ENCODE measurements at places on chromosomes 2 and 18.

DNA sequence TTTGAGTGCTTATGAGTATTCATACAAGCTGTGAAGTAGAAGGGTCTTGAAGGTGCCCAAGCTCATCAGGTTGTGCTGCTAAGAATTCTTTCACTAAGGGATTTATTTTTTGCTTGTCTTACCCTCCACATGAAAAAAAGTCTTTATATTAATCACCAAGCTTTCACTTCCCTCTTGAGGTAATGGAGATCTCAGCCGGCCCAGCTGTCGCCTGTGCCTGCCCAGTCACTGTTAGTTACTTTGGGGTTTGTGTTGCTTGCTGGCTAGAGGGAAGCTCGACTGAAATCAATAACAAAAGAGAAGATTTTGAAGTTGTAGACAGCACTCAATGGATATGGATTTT is 21.9 kb downstream of the MC2R start:
- no peak for DNase-seq

DNA sequence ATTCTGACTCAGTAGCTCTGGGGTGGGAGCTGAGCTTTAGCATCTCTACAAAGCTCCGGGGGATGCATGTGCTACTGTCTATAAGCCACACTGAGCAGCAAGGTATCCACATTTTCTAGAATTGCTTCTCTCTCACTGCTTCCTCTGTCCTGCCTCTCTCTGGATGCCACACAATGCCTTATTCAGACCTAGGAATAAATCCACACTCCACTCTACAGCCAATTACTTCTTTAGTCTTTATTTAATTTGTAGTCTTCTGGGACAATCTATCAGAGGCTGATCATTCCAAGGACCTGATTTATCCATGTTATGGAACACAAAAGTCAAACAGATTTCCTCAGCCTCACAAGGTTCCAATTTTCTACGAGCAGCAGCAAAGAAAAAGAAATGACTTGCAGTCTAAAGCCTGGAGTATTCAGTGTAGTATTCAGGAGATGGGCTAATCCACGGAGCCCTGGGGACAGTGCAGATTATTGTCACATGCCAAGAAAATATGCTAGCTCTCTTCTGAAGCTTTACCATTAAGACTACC is 4.4 kb downstream of the BCL2 start:
- no peak for DNase-seq

- no peak for DNase-seq
Measured at GRCh38 chr2:98453531-98453930, 8.9 kb downstream of the INPP4A start.

- no peak for DNase-seq
Measured at GRCh38 chr2:78992807-78993517, 32.5 kb upstream of the REG3G start.

GRCh38 chr2:74334931-74335333 is 8.3 kb downstream of the SLC4A5 start:
- DNase-seq = peak; percentile 76

GRCh38 chr18:32902568-32903330 is 129.9 kb upstream of the KLHL14 start:
- no peak for DNase-seq

- no peak for DNase-seq
Measured at GRCh38 chr18:55585065-55585919, 2.7 kb downstream of the TCF4 start.

DNA sequence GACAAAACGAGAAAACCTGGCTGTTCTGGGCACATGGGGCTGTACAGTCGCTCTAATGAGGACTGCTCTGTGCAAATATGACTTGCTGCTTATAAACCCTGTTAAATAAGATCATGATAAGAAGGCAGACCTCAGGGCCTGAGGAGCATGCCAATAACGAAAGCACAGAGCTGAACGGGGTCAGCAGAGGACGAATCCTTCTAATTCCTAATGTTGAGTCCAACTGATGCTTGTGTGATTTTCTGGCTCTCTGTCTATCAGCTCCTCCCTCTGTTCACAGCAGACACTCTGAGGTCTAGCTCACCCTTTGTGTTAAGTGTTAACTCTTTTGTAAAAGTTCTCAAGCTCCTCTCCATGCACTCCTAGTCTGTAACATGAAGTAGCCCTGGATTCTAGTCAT is 167.2 kb upstream of the REV1 start:
- DNase-seq = no peak

DNA sequence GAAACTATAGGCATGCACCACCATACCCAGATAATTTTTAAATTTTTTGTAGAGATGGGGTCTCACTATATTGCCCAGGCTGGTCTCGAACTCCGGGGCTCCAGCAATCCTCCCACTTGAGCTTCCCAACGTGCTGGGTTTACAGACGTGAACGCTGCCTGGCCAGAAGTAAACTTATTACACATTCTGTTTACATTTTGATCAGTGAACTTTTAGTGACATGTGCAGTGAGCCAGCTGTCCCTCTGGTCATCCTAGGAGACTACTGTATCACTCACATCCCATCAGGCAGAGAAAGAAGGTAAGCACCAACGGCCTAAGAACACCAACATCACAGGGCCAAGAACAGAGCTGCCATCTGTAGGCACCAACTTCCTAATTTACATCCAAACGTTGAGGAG is 22.2 kb downstream of the NDUFA10 start:
- no peak for DNase-seq

DNA sequence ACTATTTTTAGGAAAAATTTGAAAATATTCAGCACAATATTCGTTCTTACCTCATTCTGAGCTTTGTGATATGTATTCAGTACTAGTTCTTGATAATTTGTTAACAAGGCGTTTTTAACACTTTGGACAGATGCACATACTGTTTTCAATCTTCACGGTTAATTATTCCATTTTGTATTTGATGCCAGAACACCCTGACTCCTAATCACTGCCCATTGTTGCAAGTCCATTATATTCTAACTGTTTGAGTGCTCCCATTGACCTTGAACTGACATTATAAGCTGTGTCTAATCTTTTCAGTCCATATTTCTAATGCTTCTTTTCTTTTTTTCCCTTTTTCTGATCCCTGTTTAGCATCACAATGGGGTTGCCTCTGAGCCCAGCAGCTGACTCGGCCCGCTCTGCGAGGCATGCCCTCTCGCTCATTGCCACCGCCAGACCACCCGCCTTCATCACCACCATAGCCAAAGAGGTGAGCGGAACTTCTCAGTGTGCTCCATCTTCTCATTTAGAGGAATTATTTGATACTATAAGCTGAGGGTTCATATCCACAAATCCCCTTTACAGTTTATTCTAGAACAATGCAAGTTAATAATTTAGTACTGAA is 211.3 kb upstream of the BOD1L2 start:
- no peak for DNase-seq

- no peak for DNase-seq
Measured at GRCh38 chr2:132782176-132782783, 112.3 kb upstream of the LYPD1 start.

GRCh38 chr2:147389218-147389617 is 455.6 kb upstream of the ACVR2A start:
- DNase-seq = no peak

DNA sequence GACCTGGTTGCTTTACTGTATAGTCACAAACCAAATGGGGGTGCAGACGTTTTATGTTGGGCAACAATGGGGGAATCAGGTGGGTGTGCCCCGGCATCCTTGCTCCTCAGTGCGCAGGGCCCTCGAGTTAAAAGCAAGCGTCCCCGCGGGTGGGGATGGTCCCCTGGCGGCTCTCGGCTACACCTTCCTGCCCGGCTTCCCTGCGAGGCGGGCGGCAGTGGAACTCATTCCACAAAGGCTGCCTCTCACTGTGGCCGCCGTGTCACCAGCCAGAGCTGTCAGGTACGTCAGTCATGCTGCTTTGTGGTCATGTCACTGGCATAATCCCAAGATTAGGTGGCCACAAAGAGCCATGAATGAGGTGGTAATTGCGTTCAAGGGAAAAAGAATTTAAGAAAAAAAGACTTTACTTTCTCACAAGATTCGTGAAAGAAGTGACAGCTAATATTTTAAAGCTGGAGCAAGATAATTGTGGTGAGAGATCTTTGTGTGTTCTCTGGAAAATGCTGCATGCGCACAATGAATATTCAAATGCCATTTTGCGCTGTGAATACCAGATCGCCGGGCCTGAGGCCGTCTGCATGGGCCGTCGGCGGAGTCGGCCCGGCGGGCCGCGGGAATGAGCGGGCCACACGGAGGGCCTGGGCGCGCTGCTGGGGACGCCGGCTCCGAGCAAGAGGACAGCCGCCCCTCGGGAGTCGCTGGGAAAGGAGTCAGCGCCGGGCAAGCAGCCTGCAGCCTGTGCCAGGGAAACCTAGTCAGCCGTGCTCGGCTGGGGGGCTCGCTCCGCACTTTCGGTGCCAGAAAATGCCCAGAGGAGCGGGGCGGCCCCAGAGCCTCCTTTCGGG is 82.3 kb upstream of the LDLRAD4 start:
- DNase-seq = peak; percentile 77

DNA sequence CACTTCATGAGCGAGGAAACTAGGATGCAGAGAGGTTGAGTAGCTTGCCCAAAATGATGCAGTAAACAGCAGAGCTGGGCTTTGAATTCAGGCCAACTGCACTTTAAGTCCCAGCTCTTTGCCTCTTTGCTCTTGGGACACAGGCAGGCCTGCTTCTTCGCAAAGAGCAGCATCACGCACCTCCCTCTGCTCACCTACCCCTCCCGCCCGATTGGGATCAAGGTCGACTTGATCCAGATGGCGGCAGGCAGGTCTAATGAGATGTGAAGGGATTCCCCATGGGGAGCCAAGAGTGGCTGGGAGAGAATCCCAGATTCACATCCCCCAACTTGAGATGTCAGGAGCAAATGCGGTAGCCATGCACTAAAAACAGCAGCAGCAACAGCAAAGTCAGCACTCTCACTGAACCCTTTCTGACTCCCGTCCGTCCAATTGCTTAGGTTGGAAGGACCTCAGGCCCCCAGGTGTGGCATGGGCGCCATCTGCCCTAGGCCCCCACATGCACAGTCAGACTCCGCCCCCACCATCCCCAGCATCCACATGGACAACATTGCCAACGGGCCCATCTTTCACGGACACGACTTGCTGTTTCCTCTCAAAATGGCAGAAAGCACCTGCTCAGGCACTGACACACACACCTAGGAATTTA is 84.3 kb upstream of the MAP4K4 start:
- DNase-seq = no peak

DNA sequence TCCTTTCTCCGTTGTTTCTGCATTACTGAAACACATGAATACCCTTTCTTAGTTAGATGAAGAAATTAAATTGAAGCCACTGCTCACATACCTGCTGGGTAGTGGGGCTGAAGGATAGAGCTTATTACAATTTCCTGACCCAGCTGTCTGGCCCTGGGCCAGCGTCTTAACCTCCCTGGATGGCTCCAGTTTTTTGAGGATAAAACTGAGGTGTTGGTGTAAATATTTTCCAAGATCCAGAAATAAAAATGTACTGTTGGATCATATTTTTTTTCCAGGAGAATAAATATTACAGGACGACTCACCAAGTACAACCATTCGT is 3.5 kb downstream of the RNF144A start:
- no peak for DNase-seq

- DNase-seq = no peak
Measured at GRCh38 chr2:240947607-240948006, 41.5 kb downstream of the CROCC2 start.

DNA sequence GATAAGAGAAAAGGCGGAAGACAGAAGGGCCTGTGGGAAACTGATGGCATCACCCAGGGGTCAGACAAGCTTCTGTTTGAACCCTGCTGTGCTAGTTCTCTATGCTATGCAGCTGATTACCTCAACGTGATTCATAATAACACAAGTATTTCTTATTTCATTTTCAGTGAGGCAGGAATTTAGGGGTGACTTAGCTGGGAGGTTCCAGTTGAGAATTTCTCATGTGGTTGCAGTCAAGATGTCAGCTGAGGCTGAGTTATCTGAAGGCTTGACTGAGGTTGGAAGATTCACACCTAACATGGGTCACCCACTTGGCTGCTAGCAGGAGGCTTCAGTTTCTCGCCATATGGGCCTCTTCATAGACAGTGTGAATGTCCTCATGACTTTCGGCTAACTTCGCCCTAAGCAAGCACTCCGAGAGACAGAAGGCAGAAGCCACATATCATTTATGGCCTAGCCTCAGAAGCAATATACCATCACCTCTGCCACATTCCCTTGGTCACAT is 34.0 kb upstream of the TMEM131 start:
- DNase-seq = no peak

GRCh38 chr2:173048897-173049661 is 26.6 kb upstream of the MAP3K20 start:
- DNase-seq = peak; percentile 77

GRCh38 chr2:192002418-192002817 is 155.5 kb upstream of the CAVIN2 start:
- DNase-seq = no peak

- no peak for DNase-seq
Measured at GRCh38 chr18:31647127-31647753, 37.1 kb downstream of the B4GALT6 start.

DNA sequence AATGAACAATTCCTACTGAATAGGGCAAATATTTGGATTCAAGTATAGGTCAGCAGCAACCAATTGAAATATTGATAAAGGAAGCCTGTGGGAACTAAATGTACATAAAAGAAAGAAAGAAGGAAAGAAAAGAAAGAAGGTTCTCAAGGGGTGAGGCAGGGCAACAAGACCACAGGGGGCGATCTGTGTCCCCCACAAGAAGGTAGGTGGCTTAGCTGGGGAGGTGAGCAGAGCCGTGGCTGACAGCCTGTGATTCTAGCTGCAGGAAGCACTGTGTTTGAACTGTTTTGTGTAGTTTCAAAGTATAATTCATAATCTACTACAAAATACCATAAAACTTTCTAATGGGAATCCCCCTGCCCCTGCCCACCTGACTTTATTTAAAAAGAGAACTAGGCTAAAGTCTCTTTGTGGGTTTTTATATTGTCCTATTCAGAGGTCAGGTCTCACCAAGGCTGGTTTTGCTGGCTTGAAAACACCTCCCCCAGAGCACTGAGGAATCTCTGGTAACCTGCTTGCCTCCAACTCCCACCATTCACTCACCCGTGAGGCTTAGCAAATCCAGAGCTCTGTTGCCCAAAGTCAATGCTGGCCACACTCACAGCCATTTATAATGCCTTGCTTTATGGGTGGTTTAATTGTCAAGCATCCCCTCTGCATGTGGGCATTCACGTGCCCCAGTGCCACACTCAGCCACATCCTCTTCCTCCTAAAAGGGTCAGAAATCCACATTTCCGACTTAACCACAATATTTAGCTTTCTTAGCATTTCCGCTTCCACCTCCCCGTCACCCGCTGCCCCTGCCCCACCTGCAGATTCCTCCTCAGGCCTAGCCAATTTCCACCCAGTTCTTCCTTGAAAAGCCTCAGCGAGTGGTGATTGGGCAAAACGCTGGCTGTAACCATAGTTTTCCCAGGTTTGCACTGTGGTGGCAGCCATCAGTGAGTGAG is 36.4 kb upstream of the LMAN1 start:
- no peak for DNase-seq

GRCh38 chr2:39737661-39738060 is 41.4 kb downstream of the THUMPD2 start:
- no peak for DNase-seq
